ENCODE measurements at places on chromosomes 1 and 21.
A peak's percentile ranks its signal among the peaks of the same experiment; 100 is the strongest.

DNA sequence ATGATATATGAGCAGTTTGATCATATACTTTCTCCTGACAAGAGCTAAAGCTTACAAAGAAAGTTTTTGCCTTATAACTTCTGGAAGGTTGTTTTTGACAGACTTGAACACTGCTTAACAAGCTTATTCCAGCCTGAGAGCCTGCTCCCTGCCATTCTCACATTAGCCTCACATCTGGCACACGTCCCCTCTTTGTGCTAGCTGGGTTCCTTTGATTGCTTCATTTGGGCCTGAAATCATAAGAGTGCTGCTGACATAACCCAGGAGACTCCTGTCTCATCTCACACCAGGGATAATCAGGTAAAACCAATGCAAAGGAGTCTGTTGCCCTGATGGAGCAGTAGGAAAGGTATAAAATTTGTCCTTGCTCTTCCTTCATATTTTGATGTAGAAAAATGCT, 1411.7 kb upstream of the B3GALT2 start:
- DNase-seq, result no peak

GRCh38 chr1:225435487-225435886, 7.6 kb upstream of the LBR start:
- no peak for DNase-seq

- DNase-seq, result no peak
Observed at GRCh38 chr1:114296413-114296812, 142.7 kb upstream of the SYT6 start.

DNA sequence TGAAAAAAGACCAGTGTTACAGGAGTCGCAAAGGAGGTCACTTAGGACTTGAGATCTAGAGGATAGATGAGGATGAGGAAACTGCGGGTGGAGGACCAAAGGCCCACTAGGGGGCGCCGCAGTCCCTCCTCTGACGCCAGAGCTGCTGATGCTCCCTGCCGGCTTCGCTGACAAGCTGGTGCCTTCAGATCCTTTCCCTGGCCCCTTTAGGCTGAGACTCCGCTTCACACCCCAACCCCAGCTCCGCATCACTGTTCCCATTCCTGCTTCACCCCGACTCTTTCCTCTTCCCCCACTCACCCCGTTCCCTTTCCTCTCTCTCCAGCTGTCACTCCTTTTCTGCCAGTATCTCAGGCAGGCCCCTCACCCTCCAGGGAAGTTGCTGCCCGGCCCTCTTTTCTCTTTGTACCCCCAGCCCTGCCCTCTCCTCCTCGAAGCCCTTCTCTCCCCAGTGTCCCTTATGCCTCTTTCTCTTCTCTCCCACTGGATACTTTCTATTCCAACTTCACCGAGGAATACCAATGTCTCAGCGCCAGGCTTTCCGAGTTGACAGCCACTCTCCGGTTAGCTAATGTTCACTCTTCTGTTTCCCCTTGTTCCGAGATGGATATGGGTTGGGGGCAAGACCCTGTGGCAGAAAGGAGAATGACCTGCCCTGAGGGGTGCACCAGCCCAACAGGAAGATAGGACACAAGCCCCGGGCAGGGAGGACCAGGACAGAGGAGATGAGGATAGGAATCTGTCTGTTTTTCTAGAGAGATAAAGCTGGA, 4.5 kb downstream of the KCNJ9 start:
- DNase-seq, result peak; percentile 62

GRCh38 chr1:40948741-40949443, 30.6 kb upstream of the CTPS1 start:
- DNase-seq, result peak; percentile 25

- DNase-seq, result no peak
Observed at GRCh38 chr1:89121641-89122040, 4.3 kb downstream of the GBP2 start.

- DNase-seq, result no peak
Observed at GRCh38 chr1:180181048-180181447, 26.4 kb downstream of the QSOX1 start.

- DNase-seq, result no peak
Observed at GRCh38 chr1:33768821-33769220, 95.1 kb upstream of the HMGB4 start.

DNA sequence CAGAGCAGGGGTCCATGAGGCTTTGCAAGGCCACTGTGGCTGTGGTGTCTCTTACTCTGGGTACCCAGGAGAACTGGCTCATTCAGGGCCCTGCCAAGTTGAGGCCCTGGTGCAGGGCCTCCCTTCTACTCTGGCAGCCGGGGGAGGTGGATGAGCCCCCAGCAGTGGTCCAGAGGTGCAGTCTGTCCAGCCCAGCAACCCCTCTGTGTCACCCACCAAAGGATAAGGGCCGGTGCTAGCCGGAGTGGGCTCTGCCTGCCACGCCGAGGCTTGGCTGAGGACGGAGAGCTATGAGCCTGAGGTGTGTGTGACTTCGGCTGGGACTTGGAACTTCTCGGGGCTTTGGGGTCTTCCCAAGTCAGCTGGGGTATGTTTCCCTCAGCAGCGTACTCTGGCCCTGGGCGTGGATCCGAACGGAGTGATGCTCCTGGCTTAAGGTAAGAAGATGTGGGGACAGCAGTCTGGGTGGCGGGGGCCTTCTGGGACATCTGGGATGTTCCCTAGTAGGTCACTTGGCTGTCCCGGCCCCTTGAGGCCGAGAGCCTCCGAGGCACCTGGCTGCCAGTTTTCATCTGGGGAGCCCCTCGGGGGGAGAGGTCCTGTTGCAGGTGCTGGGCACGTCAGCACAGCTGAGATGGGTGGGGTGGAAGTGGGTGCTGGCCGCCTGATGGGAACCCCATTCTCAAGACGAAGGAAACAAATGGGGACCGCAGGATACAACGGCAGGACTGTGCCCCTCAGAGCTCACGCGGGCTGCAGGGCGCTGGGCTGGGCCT, 25.9 kb downstream of the RUNX3 start:
- DNase-seq, result no peak

Data from activated T-helper 9 cell treated with anti-CD3 and anti-CD28 coated beads, Interleukin-2, amount 50 U/mL, for 16 hours (primary cell).